ENCODE measurements at places on chromosomes 16 and 17. TPM values are rescaled to one million over a fixed set of nuclear protein-coding genes. Genes with fewer than 3 reads are reported as not detected.

TTYH2 gene
- 25.6 TPM for total RNA-seq

OR1F1 gene
- total RNA-seq: not detected

KRTAP1-5 gene
- total RNA-seq: not detected

DGKE gene
- 34.2 TPM for total RNA-seq

NXPH3 gene
- total RNA-seq: not detected

GDPD1 gene
- total RNA-seq: 4.7 TPM

ZNF597 gene
- 2.2 TPM for total RNA-seq

DDX42 gene
- total RNA-seq: 118 TPM

KRTAP4-1 gene
- not detected for total RNA-seq

CNGB1 gene
- total RNA-seq: not detected

Data from activated CD4-positive, alpha-beta memory T cell treated with anti-CD3 and anti-CD28 coated beads, Interleukin-2, amount 10 ng/mL, durations not matched to agents 7 days and 5 days (primary cell).